Activated gamma-delta T cell (primary cell): ENCODE measurements at places on chromosomes 2 and 18.

GRCh38 chr18:2976218-2977132, 36.5 kb downstream of the LPIN2 start:
- no peak for DNase-seq

DNA sequence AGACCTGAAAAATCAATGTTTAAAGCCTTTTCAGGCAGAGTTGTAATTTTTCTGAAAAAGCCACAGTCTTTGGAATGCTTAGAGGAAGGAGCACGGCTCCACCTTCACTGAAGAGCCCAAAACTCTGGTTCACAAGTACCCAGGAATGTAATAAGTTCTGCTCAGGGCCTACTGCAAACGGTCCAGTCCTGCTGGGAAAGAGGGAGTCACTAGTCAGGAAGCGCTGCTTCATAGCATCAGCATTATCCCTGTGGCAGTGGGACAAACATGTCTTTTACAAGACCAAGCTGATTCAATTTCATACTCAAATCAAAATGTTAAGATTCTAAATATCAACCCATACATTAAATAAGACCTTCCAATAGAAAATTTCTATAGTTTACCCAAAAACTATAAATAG, 152.9 kb upstream of the PGAP1 start:
- no peak for DNase-seq

DNA sequence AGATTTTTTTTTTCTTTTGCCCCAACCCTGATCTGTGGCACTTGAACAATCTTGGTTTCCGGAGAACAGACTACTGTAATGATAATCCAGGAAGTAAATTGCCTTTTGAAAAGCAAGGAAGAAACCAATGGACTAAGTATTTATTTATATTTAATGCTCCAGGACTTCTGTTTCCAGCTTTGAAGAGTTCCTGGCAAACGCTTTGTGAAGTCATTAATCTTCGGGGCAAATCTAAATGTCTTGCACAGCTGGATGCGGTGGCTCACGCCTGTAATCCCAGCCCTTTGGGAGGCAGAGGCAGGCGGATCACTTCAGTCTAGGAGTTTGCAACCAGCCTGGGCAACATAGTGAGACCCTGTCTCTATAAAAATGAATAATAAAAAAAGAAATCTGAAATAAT, 135.1 kb upstream of the GATA6 start:
- DNase-seq, result no peak

DNA sequence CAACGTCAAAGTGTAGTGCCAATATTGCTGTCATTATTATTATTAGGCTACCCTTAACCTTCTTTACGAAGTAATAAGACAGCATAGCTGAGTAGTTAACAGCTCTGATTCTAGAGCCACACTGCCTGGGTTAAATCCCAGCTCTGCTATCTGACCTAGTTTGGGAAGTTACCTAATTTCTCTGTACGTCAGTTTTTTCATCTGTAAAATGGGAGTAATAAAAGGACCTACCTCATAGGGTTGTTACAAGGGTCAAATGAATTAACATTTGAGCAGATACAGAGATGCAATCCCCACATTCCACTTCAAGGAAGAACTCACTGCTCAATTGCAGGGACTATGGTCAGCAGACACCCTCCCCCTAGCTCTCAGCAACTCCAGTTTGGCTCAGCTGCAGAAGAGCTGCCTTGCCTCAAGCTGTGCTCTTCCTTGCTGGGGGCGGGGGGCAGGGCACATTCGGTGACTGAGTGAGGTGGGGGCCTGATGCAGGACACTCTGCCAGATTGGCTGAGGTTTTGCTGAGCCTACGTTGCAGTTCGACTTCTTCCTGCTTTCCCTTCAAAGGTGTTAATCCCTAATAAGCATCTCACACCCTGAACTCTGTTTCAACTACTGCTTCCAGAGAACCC, 11.0 kb upstream of the LGALSL start:
- DNase-seq, result no peak

- DNase-seq, result no peak
These were observed 1663.6 kb downstream of the SUCLG1 start for GRCh38 chr2:82795446-82795845.
